HT1080 (cell line): ENCODE measurements at places on chromosomes 5 and 9.

- DNase-seq = no peak
Measured at GRCh38 chr5:116908537-116908936, 333.9 kb upstream of the SEMA6A start.

GRCh38 chr5:39063037-39063436, 11.2 kb downstream of the RICTOR start:
- DNase-seq = no peak

GRCh38 chr9:134136118-134136995, 475 bp downstream of the WDR5 start:
- DNase-seq = no peak

DNA sequence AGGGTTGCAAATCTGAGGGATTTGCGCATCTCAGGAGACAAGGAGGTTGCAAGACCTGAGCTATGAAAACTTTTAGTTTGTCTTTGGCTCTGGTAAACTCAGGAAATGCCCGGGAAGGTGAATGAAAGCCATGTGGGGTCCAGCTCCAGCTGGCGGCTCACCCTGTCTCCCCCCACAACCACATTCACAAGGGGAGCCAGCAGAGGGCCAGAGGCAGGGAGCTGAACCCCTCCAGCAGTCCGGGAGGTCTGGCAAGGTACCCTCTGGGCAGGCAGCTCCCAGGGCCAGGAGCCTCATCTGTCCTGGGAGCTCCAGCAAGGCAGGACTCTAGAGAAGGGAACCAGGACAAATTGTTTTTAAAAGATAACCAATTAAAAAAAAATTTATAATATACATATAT, 2.5 kb upstream of the FGFR4 start:
- no peak for DNase-seq

DNA sequence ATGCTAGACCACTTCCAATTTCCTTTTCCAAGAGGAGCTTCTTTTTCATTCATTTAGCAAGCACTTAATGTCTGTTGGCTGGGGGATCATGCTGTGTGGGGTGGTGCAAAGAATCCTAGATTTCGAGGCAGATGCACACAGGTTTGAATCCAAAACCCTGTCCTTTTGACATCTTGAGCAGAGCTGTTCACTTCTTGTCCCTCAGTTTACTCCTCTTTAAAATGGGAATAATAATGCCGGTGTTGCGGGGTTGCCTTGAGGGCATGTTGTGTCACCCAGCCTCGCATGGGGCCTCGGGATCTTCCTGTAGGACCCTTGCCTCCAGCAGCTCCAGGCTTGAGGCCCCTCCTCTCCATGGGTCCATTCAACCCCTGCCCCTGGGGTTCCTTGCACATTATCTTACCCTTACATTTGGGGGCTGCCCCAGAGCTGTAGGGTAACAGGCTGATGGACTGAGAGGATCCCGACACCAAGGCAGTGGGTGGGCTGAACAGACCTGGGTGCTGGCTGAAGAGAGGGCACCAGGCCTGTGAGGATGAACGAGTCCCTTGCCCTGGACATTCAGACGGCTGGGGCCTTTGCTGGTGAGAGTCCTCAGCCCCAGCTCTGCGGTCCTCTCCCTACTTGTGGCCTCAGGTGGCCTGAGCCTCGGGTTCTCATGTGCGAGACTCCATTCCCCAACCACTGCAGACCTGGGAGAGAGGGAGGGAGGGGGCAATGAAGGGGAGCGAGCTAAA, 145.8 kb downstream of the BARX1 start:
- no peak for DNase-seq

GRCh38 chr9:99237356-99237755, 15.3 kb downstream of the SEC61B start:
- DNase-seq = no peak

DNA sequence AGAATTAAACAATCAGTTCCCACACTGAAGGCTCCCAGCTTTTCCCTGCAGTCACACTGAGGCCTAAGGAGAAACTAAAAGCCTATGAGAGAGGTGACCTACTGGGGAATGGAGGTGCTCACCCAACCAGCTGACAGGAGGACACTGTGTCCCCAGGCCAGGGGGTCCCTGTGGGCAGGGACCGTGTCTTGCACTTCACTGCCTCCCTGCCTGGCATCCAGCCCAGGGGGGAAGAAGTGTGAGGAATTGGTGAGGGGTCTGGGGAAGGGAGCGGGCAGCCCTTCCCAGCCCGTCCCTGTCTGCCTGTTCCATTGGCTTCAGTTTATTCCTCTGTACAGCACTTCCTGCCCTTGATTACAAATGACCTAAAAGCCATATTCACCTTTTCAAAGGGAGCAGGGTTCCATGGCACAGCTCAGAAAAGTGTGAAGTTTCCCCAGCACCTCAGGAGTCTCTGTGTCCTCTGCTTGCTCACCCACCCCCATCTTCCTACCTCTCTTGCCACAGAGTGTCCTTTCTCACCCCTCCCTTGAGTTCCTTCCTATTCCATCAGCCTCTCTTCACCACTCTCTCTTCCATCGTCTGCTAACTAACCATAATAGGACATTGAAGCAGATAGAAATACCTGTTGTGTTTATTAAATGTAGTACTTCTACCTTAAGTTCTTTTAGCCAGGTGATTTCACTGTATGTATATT, 12.9 kb downstream of the OTULINL start:
- DNase-seq = no peak

GRCh38 chr5:94218374-94218773, 400.0 kb downstream of the KIAA0825 start:
- peak; percentile 78 for DNase-seq
